ENCODE measurements at places on chromosomes 5 and 9.

GRCh38 chr5:5341531-5342292 lies 80.8 kb upstream of the ICE1 start:
- DNase-seq: no peak

DNA sequence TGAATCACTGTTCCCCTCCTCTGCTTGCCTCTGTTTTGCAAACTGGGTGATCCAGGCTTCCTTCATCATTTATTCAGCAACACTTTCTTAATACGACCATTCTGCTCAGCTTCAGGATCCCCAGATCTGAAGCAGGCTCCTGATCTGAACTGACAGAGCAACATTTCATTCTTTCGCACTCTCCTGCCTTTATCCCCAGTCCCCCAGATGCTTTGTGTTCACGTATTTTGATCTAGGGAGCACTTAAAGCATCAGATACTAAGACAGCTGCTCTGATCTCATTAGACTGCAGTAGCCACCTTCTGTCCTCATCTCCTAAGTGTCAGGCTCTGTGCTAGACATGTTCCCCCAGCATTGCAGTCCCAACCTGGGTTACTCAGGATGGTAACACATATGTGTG lies 158.0 kb downstream of the TRIO start:
- no peak for DNase-seq

GRCh38 chr5:179759581-179760551 lies 27.2 kb downstream of the MAML1 start:
- DNase-seq: peak; percentile 2

DNA sequence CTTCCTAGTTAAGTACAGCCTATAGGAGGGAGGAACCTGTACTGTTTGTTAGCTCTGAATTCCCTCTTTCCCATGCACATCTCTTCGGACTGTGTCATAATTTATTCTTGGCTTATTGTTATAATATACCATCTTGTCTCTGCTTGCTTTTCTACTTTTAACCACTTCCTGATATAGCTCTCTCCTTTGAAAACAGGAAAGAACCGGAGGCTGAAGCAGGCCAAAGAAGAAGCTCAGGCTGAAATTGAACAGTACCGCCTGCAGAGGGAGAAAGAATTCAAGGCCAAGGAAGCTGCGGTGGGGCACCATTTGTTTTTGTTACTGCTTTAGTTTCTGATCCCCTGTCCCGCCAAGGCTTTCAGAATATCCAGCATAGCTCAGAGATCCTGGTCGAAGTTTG lies 4.8 kb downstream of the ATP6V1G1 start:
- peak; percentile 19 for DNase-seq

DNA sequence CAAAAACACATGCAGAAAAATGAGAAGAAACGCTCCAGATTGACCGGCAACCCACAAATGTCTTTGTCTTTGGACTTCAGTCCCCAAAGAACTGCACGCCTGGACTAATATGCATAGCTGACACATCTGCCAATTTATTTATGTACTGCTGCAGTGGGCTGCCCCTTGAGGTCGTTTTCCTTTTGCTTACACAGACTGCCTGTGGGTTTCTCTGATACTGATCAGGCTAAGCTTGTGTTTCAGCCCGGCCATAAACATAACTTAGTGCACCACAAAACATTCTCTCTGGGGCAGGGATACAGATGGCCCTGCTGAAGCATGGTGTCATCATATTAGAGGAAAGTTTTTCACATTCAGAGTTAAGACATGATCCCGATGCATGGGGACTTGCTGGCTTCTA lies 75.4 kb downstream of the NUDT12 start:
- no peak for DNase-seq

DNA sequence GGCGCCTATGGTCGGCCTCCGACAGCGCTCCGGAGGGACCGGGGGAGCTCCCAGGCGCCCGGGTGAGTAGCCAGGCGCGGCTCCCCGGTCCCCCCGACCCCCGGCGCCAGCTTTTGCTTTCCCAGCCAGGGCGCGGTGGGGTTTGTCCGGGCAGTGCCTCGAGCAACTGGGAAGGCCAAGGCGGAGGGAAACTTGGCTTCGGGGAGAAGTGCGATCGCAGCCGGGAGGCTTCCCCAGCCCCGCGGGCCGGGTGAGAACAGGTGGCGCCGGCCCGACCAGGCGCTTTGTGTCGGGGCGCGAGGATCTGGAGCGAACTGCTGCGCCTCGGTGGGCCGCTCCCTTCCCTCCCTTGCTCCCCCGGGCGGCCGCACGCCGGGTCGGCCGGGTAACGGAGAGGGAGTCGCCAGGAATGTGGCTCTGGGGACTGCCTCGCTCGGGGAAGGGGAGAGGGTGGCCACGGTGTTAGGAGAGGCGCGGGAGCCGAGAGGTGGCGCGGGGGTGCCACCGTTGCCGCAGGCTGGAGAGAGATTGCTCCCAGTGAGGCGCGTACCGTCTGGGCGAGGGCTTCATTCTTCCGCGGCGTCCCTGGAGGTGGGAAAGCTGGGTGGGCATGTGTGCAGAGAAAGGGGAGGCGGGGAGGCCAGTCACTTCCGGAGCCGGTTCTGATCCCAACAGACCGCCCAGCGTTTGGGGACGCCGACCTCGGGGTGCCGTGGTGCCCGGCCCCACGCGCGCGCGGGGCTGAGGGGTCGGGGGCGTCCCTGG lies 561 bp downstream of the DAPK1 start:
- DNase-seq: no peak

- no peak for DNase-seq
Measured at GRCh38 chr5:5772202-5772601, 349.7 kb downstream of the ICE1 start.

DNA sequence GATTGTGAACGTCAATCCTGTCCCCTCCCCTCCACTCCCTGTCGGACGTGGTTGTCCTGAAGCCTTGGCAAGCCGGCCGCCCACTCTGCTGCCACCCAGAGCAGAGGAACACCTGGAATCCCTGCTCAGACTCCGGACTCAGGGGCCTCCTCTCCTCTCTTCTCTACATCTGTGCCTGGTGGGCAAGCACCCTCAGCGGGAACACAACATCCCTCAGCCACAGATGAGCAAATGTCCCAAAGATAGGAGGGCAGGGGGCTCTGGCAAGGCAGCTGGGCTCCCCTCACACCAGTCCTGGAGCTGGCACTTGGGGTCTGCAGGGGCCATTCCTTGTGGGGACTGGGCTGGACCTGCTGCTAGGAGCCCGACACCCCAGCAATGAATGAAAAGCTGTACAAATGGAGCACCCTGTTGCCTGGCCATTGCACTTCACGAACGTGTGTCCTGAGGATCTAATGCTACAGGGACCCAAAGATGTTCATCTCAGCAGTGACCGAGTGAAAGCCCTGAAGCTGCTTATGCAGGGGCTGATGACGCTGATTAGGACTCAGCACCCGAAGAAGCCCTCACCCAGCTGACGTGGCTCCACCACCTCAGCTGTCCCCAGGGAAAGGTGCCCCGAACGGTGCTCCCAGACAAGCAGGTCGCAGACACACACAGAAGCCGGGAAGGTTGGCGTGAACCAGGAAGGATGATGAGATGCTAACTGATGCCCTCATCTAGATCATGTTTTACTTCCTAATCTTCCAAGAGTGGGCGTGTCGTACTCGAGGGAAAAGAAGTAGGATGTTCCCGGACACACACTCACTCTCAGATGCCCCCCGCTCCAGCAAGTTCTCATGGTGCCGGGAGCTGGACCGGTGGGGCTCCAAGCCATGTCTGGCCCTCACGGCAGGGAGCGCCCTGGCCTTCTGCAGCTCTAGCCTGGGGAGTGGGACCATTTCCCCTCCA lies 177.0 kb upstream of the PPP1R26 start:
- DNase-seq: no peak

DNA sequence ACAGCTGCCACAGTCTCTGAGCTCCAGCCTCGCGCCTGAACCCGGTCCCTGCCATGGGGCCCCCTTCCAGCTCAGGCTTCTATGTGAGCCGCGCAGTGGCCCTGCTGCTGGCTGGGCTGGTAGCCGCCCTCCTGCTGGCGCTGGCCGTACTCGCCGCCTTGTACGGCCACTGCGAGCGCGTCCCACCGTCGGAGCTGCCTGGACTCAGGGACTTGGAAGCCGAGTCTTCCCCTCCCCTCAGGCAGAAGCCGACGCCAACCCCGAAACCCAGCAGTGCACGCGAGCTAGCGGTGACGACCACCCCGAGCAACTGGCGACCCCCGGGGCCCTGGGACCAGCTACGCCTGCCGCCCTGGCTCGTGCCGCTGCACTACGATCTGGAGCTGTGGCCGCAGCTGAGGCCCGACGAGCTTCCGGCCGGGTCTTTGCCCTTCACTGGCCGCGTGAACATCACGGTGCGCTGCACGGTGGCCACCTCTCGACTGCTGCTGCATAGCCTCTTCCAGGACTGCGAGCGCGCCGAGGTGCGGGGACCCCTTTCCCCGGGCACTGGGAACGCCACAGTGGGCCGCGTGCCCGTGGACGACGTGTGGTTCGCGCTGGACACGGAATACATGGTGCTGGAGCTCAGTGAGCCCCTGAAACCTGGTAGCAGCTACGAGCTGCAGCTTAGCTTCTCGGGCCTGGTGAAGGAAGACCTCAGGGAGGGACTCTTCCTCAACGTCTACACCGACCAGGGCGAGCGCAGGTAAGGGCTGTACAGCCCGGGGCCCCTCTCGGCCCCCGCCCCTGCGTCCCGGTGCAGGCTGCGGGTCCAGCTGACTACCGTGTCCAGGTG lies 509 bp downstream of the LVRN start:
- DNase-seq: no peak

DNA sequence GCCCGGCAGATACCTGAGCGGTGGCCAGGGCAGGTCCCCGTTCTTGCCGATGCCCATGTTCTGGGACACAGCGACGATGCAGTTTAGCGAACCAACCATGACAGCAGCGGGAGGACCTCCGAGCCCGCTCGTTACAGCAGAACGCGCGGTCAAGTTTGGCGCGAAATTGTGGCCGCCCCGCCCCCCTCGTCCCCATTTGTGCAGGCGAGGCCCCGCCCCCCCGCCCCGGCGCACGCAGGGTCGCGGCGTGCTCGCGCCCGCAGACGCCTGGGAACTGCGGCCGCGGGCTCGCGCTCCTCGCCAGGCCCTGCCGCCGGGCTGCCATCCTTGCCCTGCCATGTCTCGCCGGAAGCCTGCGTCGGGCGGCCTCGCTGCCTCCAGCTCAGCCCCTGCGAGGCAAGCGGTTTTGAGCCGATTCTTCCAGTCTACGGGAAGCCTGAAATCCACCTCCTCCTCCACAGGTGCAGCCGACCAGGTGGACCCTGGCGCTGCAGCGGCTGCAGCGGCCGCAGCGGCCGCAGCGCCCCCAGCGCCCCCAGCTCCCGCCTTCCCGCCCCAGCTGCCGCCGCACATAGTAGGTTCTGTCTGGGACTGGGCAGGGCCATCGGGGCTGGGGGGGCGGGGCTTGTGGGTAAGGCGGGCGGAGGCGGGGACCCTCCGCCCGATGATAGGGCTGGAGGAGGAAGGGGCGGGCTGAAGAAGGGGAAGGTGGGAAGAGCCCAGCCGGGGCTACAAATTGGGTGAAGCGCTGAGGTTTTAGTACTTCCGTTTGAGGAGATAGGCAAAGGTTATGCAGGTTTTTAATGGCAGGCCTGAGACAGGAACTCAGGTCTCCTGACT lies at the start of the genes DHFR and MSH3:
TSS of gene DHFR (minus strand) at position 593 of the 840 bp plus-strand sequence. CDS start at position 99, 494 bp downstream.
TSS of gene MSH3 (plus strand) at position 262 of the 840 bp plus-strand sequence. CDS start at position 338, 76 bp downstream.
- peak; percentile 77 for DNase-seq

DNA sequence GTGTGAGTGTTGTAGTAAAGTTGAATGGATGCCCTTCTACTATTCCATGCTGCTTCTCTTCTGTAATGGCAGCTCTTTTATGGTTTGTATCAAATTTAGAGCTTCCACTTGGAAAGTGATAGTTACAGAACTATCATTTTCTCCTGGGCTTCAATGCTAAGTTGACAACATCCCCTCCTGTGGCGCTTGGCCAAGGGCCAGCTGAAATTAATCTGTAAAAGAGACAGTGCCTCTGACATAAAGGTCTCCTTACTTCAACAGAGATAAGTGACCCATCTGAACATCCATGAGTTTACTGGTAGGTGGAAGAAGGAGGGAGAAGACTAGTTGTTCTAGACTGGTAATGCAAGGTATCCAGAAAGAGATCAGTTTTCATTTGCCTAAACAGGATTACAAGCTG lies 39.7 kb downstream of the CHSY3 start:
- DNase-seq: no peak

- DNase-seq: no peak
Measured at GRCh38 chr9:136658849-136659535, 3.7 kb upstream of the EGFL7 start.

DNA sequence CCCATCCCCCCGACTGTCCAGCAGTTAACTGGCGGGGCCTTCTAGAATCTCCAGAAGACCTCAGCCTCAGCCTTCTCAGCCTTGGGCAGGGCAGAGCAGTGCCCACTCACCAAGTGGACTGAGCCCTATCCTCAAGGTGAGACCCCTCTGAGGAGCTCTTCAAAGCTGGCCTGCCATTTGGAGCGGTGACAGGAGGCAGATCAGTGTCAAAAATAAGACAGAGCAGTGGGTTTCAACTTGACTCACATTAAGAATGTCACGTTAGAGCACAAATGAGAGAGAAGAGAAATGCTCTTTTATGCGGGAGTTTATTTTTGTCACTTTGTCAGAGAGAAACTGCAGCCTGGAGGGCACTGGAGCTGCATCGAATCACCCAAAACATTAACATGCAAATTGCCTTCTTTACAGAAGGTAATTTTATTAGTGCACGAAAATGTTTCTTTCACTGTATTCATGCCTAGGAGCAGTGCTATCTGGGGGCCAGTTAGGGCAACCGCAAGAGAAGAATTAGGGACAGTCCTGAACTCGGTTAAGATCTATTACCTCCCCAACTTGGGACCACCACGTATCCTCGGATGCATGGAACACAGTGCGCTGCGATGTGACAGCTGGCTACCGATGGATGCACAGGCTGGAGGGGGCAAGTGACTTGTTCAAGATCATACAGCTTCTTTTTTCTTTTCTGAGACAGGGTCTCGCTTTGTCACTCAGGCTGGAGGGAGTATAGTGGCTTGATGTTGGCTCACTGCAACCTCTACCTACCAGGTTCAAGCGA lies 188.5 kb downstream of the DAB2IP start:
- DNase-seq: no peak

DNA sequence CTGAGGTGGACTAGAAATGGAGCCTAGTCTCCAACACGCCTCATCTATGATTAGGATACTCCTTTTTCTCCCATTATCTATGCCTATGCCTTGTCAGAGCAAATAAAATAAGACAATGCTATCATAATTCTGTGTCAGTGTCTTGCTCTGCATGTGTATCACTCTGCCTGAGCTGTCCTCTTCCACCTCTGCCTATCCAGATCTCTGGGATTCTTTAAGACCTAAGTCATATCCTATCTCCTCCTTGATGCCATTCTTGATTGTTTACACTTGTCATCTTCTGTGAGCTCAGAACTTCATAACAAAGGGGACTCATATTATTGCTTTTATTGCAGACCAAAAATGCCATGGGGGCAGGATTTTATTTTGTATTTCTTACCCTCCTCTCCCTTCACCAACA lies 351.2 kb upstream of the C9orf72 start:
- no peak for DNase-seq

DNA sequence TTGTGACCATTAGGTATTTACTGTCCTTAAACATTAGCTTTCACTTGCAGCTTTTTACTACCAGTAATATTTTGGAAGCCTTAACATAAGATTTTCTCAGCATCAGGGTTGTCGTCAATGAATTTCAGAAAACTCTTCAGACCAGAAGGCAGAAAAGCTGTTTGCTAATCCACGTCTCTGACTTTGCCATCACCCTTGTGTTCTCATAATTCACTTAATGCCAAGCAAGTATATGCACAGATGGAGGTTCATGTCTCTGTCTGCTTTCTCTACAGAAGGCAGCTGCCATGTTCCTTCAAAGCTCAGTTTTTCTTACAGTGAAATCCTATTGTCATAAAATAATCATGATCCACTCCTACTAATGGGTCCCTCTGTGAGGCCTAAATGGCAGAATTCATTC lies 37.7 kb upstream of the LRRC19 start:
- no peak for DNase-seq

All from stimulated activated CD8-positive, alpha-beta memory T cell treated with anti-CD3 and anti-CD28 coated beads, Interleukin-15, amount 100 ng/mL, for 4 hours (primary cell).